ENCODE measurements at places on chromosomes 11 and 22.

GRCh38 chr11:110050201-110050506 lies 43.0 kb upstream of the ZC3H12C start:
- DNase-seq, result no peak

GRCh38 chr11:69351460-69351859 lies 57.5 kb downstream of the MYEOV start:
- DNase-seq, result no peak

DNA sequence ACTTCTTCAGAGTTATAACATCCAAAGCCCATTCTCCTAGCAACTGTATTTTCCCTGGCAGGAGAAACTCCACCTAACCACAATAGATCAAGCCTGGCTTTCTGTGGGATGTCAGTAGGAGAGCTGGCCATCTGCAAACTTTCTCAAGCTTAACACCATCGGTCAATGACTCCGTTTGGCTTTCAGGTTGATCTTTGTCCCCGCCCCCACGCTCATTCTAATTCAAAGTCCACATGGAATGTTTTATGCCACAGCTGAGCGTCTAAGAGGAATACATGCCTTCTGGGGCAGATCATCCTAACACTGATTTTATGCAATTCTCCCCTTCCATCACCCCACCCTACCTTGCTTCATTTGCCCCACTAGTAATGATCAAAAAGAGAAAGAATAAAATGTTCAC lies 4.8 kb downstream of the GVQW3 start:
- no peak for DNase-seq

- no peak for DNase-seq
These were observed 35.7 kb downstream of the CLMP start for GRCh38 chr11:123159183-123159857.

GRCh38 chr11:85723088-85723487 lies 37.1 kb upstream of the CCDC89 start:
- DNase-seq, result no peak

GRCh38 chr22:43526946-43527345 lies 115.1 kb downstream of the MPPED1 start:
- DNase-seq, result peak; percentile 76

- no peak for DNase-seq
These were observed 475 bp downstream of the PITPNB start for GRCh38 chr22:27918341-27919221.

DNA sequence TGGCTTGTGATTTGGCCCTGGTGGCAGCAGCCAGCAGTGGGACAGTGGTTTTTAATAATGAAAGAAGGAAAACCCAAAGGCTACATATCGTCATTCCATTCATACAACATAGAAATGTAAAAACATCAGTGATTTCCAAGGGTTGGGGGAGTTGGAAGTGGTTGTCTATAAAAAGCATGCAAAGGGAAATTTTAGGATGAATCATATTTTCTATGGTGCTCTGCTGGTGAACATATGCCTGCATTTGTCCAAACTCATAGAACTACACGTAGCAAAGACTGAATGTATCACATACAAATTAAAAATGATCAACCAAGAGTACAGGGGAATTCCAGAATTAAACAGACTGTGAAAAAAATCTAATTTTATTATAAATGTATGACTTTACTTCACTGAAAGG lies 11.1 kb downstream of the OR5B3 start:
- no peak for DNase-seq

GRCh38 chr22:23829845-23830372 lies 8.9 kb downstream of the DERL3 start:
- no peak for DNase-seq

GRCh38 chr22:39024519-39025308 lies 3.8 kb downstream of the APOBEC3D start:
- no peak for DNase-seq

DNA sequence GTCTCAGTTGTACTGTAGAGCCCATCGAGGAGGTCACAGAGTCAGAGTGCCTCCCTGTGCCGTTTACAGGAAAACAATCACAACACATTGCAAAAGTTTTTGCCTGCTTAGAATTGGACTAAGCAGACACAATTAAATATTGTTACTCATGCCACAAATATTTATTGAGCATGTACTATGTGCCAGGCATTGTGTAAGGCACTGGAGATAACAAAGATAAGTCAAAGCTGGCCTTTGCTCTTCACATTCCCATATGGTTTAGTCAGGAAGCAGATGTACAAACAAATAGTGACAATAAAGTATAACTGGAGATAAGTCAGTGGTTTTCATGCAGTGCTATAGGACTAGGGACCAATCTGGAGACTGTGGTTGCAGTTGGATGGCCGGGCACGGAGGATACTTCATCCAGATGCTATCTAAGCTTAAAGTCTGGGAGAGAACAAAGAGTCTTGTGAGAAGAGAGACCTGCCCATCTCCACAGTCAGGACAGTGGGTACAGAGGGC lies 550.7 kb downstream of the INSC start:
- DNase-seq, result no peak

- no peak for DNase-seq
These were observed 1.8 kb downstream of the TPST2 start for GRCh38 chr22:26587991-26588613.

DNA sequence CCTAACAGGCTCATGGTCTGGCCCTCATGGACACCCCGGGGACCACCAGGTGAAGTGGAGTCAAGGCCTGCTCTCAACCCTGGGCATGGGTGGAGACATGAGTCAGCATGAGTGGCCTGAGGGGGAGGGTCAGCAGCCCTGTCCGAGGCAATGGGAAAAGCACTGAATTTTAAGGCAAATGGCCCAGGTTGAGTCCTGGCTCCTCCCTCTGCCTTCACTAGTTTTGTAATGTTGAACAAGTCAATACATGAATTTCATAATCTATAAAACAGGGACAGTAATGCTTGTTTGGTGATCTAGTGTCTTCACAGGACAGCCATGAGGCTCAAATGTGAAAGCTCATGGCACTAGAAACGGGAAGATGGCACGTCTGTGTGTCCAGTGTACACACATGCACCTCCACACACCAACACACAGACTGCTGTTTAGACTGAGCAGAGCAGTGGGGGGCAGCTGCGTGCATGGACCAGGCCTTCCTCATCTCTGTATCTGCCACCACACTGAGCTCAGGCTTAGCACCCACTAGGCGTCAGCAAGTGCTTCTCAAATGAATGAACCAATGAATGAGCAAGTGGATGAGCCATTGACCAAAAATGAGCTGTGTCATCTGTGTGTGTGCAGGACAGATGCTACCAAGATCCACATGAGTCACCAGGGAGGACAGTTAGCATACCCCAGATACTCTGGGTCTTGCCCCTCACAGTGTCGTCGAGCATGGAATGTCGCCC lies 63.4 kb downstream of the NRXN2 start:
- no peak for DNase-seq

DNA sequence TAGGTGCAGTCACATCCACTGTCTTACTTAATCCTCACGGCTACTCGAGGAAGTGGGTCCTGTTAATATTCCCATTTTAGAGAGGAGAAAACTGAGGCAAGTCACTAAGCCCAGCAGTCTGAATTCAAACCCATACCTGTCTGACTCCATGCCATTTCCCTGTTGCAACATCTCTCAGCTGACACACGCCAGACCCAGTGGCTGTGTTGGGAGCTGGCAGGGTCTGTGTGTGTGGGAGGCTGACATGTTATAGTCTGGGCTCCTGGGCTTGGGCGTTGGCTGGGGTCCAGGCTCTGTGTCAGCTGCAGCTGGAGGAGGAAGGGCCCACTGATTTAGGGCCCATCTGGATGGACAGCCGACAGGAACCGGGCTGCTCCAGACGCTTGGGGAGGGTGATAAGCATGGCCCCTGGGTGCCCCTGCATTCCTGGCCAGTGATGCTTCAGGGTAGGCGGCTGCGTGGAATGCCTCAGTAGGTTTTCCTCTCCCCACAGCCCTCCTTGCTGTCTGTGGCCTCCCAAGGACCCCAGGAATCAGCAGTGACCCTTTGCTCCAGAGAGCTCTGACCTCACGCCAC lies 562.5 kb downstream of the MN1 start:
- no peak for DNase-seq

GRCh38 chr11:129813231-129813791 lies 2.3 kb upstream of the TMEM45B start:
- no peak for DNase-seq

- DNase-seq, result no peak
These were observed 37.7 kb upstream of the GNB1L start for GRCh38 chr22:19892257-19892879.

- DNase-seq, result no peak
These were observed 56.1 kb downstream of the TRMU start for GRCh38 chr22:46391486-46392136.

DNA sequence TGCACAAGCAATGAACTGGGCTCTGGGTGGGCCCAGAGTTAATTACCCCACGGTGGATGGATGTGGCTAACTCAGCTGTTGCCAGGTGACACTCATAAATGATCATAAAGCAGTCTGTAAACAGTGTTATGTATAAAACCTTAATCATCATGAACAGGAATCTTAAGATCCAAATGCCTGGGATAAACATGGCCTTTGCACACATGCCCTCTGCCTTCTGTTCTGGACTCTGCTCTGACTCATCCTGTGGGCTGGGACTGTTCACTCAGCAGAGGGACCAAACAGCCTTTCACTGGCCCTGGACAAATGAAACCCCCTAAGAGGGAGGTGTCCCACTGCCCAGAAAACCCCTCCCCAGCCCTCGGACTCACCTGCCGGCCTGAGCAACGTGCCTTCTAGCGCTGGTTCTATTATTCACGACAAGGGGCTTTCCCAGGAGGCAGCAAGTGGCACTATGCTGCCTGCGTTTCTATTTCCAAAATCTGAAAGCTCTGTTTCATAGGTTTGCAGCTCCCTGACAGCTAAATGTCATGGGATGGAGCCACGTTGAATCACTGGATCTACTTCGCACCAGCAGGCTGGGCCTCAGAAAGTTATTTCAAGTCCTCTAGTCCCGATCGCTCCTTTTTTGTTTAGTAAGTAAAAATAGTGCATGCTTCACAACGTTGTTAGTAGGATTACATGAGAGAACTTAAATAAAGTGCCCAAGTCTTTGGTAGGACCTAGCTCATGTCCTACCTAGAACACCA lies 53.0 kb downstream of the LARGE1 start:
- DNase-seq, result no peak

DNA sequence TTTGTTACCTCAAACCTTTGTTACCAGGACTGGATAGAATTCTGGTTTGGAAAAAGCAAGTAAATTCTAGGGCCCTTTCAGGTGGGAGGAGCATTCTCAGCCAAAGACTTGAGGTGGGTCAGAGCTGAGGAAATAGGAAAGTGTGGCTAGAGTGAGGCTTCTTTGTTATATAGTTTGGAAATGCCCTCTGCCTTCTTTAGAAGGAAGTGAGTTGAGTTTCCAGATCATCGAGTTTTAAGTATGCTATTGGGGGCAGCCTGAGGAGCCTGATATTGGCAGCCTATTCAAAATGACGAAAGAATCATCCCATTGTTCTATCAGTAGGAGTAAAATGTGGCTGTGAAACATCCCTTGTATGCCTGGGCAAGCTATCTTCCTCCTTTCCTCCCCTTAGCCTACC lies 134.1 kb downstream of the ARHGAP42 start:
- no peak for DNase-seq

- no peak for DNase-seq
These were observed 1.8 kb upstream of the PACS1 start for GRCh38 chr11:66068154-66068821.

DNA sequence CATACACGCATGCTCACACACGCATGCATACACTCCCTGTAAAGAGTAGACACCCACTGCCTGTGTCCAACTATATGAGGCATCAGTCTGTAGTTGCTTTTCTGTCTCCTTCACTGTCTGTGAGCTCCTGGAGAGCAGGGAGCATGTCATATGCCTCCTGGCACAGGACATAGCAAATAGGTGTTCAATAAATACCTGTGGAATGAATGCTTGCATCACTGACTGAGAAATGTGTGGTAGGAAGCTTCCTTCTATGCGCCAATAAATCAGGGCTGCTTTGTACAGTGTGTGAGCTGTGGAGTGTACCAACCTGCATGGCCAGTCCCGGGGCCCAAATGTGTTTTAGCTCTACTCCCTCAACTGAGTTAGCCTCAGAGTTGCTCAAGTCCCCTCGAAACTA lies 37.2 kb upstream of the NAV2 start:
- DNase-seq, result no peak

GRCh38 chr22:23156286-23156685 lies 11.0 kb downstream of the RAB36 start:
- DNase-seq, result no peak

GRCh38 chr11:61912530-61912898 lies 4.9 kb downstream of the RAB3IL1 start:
- no peak for DNase-seq

GRCh38 chr11:101180481-101180880 lies 50.9 kb upstream of the PGR start:
- DNase-seq, result no peak

GRCh38 chr11:37804666-37805065 lies 1206.6 kb upstream of the RAG2 start:
- no peak for DNase-seq

DNA sequence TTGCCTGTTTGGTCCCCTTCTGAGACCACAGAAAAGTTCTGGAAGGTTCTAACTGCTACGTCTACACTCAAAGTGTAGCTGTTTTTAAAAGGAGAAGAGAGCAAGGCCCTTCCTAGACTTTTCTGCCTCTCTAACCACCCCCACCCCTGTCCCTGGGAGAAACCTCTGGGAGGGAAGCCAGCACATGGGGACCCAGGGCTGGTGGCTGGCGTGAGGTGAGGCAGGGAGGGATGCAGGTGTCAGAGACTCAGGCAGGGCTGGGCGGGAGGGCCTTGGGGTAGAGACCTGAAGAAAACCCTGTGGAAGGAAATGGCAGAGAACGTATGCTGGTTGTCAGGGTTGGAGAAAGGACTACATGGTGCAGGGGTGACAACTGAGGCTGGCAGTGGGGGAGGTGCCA lies 26.7 kb downstream of the ARRB1 start:
- no peak for DNase-seq

DNA sequence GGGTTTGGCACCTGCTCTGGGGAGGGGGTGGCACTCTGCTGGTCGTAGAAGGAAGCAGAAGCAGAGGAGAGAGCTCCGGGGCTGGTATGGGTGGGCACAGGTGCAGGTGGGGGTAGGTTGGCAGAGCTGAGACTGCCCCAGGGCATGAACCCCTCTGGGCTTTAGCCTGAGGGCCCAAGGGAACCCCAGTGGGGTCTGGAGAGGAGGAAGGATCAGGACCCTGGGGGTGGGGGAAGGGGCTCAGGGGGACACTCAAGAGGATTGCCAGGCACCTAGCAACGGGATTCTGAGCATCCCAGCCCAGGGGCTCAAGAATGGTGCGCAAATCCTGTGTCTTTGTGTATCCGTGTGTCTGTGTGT lies 6.3 kb downstream of the ALDH3B2 start:
- peak; percentile 64 for DNase-seq

GRCh38 chr11:63622323-63622722 lies 8.1 kb upstream of the PLAAT3 start:
- DNase-seq, result no peak

DNA sequence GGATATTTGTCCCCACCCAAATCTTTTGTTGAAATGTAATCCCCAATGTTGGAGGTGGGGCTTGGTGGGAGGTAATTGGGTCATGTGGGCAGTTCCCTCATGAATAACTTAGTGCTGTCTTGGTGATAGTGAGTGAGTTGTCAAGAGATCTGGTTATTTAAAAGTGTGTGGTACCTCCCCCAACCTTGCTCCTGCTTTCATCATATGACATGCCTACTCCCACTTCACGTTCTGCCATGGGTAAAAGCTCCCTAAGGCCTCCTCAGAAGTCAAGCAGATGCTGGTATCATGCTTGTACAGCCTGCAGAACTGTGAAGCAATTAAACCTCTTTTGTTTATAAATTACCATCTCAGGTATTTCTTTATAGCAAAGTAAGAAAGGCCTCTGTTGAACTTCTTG lies 30.6 kb downstream of the AAMDC start:
- no peak for DNase-seq

GRCh38 chr11:67033661-67034166 lies 10.8 kb downstream of the SYT12 start:
- DNase-seq, result no peak

GRCh38 chr22:36856121-36856791 lies 4.5 kb upstream of the NCF4 start:
- peak; percentile 97 for DNase-seq
